Dorsolateral prefrontal cortex (tissue), 122 donors: ENCODE measurements at places on chromosomes 13 and 19.

DNA sequence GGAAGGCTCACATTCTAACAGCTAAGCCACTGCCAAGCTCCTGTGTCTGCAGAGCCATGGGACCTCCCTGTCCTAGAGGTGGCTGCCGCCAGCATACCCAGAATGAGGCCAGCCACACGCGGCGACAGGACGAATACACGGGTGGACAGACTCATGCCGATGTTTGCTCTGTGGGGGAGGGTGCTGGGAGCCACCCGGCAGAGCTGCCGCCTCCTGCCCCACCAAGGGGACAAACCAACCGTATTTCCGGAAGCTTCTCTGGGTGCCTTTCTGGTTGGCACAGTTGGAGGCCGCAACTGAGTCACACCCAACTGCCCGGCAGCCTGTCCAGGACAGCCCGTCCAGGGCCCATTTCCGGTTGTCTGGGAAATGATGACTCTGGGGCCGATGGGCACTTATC lies 20.3 kb downstream of the C13orf46 start:
- DNase-seq = no peak

DNA sequence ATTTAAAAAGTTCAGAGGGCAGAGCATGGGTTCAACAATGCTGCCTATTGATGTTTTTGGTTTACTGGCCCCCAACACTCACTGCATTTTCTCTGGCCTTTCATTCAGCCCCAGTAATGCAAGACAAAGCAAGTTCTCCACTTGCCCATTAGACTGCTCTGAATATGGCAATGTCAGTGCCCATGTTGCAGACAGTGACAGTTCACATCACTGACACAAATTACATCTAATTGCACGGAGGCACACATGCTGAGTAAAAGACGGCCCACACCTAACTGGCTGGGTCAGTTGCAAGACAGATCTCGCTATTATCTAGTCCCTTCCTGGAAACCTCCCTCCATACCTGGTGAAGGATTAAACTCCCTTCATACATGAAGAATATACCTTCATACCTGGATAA lies 54.0 kb downstream of the ENOX1 start:
- no peak for DNase-seq

- DNase-seq = no peak
These were observed 432.5 kb downstream of the FGF9 start for GRCh38 chr13:22103046-22104027.

DNA sequence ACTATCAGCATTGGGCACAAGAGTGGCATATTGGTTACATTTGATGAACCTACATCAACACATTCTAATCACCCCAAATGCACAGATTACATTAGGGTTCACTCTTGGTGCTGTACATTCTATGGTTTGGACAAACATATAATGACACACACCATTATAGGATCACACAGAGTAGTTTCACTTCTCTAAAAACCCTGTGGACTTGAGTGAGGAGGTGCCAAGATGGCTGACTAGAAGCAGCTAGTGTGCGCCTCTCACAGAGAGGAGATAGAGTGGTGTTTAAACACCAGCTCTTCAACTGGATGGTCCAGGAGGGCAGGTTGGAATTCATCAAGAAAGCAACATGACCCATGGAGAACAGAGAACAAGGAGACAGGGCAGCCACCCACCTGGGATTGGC lies 265.6 kb downstream of the TDRD3 start:
- DNase-seq = no peak

- no peak for DNase-seq
These were observed 300.6 kb downstream of the COG6 start for GRCh38 chr13:39956036-39956435.

DNA sequence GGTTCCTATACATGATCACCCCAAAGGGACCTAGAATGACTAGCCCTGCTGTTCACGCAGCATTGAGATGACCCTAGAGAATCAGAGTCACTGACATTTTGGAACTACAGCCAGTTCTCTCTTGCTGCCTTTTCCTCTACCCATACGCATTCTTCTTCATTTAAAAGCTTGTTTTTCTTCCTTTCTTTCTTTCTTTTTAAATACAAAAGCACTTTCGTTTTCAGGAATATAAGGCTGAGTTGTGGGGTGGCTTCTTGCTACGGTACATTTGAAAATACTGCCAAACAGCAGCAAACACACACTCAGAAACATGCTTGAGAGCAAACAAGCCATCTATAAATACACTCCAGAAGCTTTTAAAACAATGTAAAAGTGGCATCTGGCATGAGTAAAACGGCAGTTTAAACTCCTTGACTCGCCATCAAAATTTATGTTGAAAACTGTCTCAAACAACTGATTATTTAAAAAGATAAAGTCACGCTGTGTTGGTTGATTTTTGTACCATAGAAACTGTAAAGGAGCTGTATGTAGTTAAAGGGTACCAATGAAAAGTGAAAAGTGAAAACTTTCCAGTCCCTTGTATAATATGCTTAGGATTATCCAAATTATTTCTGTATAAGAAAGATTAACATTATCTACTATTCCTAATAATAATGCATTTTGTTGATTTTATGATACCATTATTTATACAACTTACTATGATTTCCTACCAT lies 95.6 kb downstream of the PCDH9 start:
- no peak for DNase-seq

- peak; percentile 53 for DNase-seq
These were observed 616 bp upstream of the PCDH17 start for GRCh38 chr13:57630661-57631595.

DNA sequence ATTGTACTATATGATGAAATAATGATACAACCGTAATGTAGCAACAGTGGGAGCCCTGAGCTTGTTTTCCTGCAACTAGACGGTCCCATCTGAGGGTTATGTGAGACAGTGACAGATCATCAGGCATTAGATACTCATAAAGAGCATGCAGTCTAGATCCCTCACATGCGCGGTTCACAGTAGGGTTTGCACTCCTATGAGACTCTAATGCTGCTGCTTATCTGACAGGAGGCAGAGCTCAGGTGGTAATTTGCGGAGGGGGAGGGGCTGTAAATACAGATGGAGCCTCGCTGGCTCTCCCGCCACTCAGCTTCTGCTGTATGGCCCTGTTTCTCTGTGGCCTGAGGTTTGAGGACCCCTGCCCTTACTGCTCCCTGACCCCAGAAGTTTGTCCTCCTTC lies 13.7 kb downstream of the EPHX3 start:
- no peak for DNase-seq

- no peak for DNase-seq
These were observed 88.2 kb downstream of the KCTD12 start for GRCh38 chr13:76798037-76798436.

DNA sequence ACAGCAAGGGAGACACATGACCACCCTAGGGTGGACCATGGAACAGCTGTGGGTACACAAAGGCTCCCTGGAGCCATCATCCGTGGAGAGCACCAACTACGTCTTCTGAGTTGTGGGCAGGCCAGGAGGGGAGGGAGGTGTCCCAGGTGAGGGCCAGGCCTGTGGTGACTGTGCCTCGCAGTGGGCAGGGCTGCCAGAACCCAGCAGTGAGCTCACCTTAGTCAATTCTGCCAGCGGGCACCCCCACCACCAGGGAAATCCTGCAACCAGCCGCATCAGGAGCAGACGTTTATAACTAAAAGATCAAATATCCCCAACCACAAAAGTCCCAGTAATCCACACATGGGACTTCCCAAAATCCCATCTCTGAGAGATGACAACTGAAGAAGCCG lies 19.6 kb downstream of the ELL start:
- no peak for DNase-seq

GRCh38 chr19:2409352-2409912 lies 18.0 kb downstream of the TIMM13 start:
- DNase-seq = no peak

- DNase-seq = no peak
These were observed 29.1 kb downstream of the CEBPA start for GRCh38 chr19:33273065-33273736.

DNA sequence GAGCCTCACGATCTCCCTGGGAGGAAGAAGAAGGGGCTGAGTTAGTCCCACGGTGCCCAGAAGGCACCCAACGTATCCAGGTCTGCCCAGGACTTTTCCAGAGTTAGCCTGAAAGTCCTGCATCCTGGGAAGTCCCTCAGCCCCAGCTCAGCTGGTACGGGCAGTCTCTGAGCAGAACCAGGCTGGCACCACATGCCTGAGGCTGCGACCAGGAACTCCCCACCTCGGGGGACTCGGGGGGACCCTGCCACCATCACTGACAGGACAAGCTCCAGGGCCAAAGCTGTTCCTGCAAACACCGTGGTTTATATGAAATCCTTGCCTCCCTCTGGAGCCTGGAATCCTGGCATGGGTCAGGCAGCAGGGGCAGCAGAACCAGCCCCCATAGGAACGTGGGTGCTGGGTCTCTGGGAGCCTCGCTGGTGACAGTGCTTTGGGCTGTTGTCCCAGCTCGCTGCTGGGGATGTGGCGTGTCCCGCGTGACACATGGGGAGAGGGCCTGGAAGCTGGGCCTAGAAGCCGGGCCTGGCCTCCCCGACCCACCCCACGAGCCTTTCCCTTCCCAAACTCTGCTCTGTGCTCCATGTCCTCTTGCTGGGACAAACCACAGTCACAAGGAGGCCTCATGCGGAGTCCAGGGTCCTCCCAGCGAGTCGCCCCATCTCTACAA lies 55.5 kb downstream of the GNG7 start:
- DNase-seq = no peak

DNA sequence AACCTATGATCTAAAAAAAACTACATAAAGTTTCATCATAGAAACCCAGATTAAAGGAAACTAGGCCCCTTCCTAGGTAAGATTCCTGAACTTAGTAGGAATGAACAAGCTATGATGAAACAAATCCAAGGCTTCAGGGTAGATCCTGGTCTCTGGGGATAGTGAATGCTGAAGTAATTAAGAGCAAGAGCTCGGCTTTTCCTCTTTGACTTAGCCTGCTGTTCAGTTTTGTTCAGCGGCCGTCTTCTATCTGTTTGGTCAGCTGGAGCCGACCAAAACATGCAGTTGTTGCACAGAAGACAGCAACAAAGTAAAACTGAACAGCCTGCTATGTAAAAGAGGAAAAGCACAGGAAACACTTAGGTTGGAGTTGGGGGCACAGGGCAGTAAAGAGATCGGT lies 44.1 kb upstream of the RFXAP start:
- DNase-seq = no peak

- no peak for DNase-seq
These were observed 147.6 kb downstream of the RBM26 start for GRCh38 chr13:79258489-79258888.

DNA sequence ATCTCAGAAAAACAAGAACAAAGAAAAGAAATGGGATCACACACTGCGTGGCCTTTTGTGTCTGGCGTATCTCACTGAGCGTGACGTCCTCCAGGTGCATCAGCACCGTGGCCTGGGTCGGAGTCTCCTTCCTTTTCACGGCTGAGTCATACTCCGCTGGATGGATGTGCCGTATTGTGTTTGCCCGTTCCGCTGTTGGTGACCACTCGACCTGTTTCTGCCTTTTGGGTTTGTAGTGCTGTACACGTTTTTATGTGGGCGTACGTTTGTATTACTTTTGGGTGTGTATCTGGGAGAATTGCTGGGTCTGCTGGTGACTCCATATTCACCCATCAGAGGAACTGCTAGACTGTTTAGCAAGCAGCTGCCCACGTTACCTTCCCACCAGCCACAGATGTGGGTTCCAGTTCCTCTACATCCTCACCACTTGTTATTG lies 11.4 kb downstream of the ARID3A start:
- no peak for DNase-seq

- no peak for DNase-seq
These were observed 48.9 kb downstream of the PTPRS start for GRCh38 chr19:5291588-5292193.

- no peak for DNase-seq
These were observed 302.6 kb downstream of the COG6 start for GRCh38 chr13:39957868-39958677.

DNA sequence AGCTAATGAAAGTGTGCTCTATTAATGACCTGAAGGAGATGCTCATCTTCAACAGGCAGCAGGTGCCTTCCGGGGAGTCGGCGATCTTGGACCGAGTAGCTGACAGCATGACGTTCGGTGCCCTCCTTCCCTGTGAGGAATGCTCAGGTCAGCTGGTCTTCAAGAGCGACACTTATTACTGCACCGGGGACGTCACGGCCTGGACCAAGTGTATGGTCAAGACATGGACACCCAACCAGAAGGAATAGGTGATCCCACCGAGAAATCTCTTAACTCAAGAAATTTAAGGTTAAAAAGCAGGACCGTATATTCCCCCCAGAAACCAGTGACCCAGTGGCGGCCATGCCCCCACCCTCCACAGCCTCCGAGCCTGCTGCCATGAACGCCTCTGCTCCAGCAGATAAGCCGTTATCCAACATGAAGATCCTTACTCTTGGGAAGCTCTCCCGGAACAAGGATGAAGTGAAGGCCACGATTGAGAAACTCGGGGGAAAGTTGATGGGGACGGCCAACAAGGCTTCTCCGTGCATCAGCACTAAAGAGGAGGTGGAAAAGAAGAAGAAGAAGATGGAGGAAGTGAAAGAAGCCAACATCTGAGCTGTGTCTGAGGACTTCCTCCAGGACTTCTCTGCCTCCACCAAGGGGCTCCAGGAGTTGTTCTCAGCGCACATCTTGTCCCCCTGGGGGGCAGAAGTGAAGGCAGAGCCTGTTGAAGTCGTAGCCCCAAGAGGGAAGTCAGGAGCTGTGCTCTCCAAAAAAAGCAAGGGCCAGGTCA lies 22.8 kb upstream of the ANKRD10 start:
- no peak for DNase-seq

DNA sequence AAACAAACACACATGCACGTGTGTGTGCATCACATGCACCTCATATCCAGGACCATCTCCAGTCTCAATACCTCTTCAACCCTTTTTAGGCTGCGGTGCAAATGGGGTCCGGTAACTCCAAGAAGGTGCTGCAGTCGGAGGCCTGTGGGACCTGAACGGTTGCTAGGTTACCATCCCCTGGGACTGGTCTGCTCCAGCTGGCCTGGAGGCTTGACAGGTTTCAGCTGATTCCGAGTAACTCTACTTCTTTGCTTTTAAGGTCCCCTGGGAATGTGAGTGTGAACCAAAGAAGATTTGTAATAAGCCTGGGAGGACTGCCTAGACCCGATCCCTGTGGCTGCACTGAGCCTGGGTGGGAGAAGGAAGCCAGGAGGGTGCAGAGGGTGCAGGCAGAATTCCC lies 117.5 kb downstream of the CCNA1 start:
- no peak for DNase-seq

DNA sequence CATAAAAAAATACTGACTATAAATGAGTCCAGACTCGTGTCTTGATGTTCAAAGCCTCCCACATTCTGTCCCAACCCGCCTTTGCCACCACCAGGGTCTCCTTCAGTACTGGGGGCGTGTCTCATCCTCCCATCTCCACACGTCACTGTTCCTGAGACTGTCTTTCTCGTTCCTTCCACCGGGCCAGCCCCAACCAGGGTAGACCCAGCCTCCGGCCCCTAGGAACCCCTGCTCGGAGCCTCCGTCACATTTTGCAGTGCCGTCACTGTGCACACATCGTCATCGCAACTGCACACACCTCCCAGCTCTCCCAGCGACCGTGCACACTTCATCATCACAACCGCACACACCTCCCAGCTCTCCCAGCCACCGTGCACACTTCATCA lies 73.4 kb downstream of the SPACA7 start:
- DNase-seq = no peak

- DNase-seq = no peak
These were observed 66.8 kb downstream of the TUBGCP3 start for GRCh38 chr13:112521073-112521685.

- DNase-seq = no peak
These were observed 40.2 kb downstream of the SMIM24 start for GRCh38 chr19:3440082-3440481.
